ENCODE measurements at places on chromosomes 3 and 15. TPM values are rescaled to one million over a fixed set of nuclear protein-coding genes. Genes with fewer than 3 reads are reported as not detected.
A peak's percentile ranks its signal among the peaks of the same experiment; 100 is the strongest.

DNA sequence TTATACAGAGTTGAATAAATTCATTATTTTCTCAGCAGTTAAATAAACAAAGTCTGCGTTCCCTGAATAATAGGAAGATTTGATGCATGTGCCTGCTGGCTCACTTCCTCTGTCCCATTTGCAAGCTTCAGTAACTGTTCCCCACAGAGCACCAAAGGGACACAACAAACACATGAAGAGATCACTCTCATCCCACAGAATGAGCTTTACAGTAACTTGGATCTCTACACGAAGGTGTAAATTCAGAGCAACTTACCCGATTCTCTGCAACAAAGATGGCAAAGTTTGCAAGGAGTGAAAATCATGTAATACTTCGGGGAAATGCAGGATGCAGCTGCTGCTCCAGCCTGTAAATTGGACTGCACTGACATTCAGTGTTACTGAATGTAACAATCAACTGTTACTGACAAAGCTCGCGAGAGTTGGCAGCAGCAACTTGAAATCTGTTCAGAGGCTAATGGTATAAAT lies at the start of gene BCHE:
Gene BCHE, minus strand, starts transcription at position 366 of the 468 bp plus-strand sequence. CDS start 6,390 bp downstream, outside the sequence.
- DNase-seq, result no peak
- H3K4me3 ChIP-seq, result no peak within 1 kb of the TSS
- H3K27ac ChIP-seq, result no peak within 1 kb of the TSS
- peaks cover 9% of the 10 kb centered on the region for H3K4me1 ChIP-seq
- H3K27me3 ChIP-seq, result no peaks in the 10 kb centered on the region

GRCh38 chr15:48643776-48644466 lies 1.6 kb downstream of the FBN1 start:
- H3K36me3 ChIP-seq, result no peaks in the 10 kb centered on the region
- no peak overlapping the region for H3K27ac ChIP-seq
- no peak for DNase-seq
- H3K4me3 ChIP-seq, result peak overlapping the region; percentile 49
- peaks cover 12% of the 10 kb centered on the region for H3K27me3 ChIP-seq

GRCh38 chr15:26739791-26740190 lies 33.1 kb downstream of the GABRB3 start:
- no peak overlapping the region for H3K27ac ChIP-seq
- DNase-seq, result no peak
- no peaks in the 10 kb centered on the region for H3K4me1 ChIP-seq
- no peaks in the 10 kb centered on the region for H3K27me3 ChIP-seq
- no peak overlapping the region for H3K4me3 ChIP-seq

DNA sequence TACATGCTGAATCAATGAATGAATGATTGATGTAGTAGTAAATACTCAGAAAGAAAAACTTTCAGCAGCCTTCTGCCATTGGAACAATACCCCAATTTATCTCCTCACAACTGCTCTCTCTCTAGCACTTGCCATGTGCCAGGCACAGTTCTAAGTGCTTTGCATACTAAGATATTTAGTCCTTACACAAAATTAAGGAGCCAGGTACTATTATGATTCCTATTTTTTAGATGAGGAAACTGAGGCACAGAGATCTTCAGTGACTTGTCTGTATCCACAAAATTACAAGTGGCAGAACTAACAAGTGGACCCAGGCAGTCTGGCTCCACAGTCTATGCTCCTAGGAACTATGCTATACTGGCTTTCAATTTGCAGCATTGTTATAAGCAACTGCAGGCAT lies 279.2 kb downstream of the LSAMP start:
- no peaks in the 10 kb centered on the region for H3K4me1 ChIP-seq
- no peak overlapping the region for H3K27ac ChIP-seq
- H3K36me3 ChIP-seq, result no peaks in the 10 kb centered on the region
- H3K27me3 ChIP-seq, result no peaks in the 10 kb centered on the region

DNA sequence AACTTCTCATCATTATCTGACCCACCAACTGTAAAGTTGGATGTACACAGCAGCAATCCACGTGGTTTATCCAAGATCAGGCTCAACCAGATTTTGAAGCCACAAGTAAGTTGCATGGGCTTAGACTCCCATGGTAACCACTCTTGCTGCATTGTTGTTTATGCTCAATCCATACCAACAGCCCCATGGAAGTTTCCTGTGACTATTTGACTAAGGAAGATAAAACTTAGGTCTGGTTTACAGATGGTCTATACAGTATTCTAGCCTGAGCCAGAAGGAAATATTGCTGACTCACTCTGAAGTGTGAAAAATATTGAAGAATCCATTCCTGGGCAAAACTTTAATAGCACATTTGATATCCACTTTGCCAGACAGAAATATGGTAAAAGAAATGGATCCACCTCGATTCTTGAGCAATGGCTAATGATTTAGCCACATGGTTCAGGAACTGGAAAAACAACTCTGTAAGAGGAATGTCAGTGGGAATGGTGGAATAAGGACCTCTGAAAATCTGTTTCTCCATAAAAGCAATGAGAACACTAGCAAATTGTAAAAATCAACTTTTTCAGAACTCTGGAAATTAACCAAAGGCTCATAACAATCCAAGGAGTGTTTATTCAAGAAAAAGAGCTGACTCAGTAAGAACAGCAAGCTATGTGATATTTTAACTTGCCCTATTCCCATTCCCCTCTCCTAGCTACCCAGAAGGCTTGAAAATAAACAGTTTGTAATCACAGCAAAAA lies 162.9 kb upstream of the STT3B start:
- no peak for DNase-seq
- H3K27ac ChIP-seq, result no peak overlapping the region
- no peaks in the 10 kb centered on the region for H3K36me3 ChIP-seq

DNA sequence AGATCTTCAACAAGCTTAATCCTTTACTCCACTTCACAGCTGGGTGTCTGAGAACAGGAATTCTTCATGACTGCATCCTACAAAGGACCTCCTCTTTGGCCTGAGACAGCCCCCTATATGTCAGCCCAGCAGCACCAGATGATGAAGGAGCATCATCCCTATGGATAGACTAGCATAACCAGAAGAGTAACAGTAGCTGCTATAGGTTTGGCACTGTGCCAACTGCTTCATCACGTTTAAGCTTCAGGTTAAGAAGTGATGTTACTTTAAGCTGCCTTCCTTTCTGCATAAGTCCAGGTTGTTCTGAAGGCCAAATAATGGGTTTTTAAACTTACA lies 50.6 kb downstream of the CMSS1 start:
- H3K36me3 ChIP-seq, result no peaks in the 10 kb centered on the region
- H3K27ac ChIP-seq, result no peak overlapping the region
- no peak for DNase-seq
- peaks cover 10% of the 10 kb centered on the region for H3K4me1 ChIP-seq
- peaks cover 4% of the 10 kb centered on the region for H3K27me3 ChIP-seq
- no peak overlapping the region for H3K4me3 ChIP-seq

ITIH1 gene
- polyA plus RNA-seq, result not detected

INKA1 gene
- not detected for polyA plus RNA-seq

DNA sequence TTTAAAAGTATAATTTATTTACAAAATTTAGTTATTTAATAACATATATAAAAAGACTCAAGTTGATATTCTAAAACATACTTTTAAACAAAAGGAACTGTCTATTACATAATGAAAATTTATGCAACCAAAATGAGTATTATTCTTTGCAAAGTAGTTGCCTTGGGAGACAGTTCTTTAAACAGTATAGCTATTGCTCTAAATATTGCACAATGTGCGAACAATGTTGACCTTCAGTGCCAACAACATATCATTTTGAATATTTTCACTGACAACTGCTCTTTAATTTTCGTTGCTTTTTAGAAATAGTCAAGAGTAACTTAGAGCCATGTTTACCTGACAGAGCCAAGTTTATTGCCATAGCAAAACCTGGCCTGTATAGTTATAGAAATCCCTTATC lies 124.9 kb downstream of the ZBTB20 start:
- no peak overlapping the region for H3K4me3 ChIP-seq
- H3K27me3 ChIP-seq, result no peaks in the 10 kb centered on the region
- H3K27ac ChIP-seq, result no peak overlapping the region

DNA sequence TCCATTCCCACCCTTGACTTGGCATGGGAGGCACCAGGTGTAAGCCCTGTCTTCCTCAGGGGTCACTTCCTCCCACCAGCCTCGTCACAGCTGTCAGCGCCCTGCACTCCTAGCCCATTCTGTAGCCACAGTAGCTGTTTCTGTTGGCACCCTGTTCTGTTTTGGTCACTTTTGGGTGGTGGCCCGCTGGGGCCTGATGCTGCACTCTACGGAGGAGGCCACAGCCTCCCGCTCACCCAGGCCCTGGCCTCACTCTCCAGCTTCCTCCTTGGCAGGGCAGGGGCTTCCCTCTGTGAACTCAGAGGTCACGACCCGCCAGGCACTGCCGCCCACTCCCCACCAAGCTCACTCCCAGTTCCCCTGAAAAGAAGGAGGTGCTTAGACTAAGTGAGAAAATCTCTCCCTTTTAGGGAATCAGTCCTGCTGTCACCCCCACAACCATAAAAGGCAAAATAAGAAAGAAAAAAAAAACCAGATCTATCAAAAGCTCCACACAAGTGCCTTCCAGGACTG lies 68.4 kb downstream of the MGLL start:
- no peaks in the 10 kb centered on the region for H3K36me3 ChIP-seq
- H3K4me3 ChIP-seq, result no peak overlapping the region
- no peak for DNase-seq
- H3K4me1 ChIP-seq, result no peaks in the 10 kb centered on the region

TAGLN3 gene
- polyA plus RNA-seq, result not detected

GRCh38 chr3:30457081-30457480 lies 149.3 kb upstream of the TGFBR2 start:
- no peak overlapping the region for H3K4me3 ChIP-seq
- no peaks in the 10 kb centered on the region for H3K36me3 ChIP-seq
- H3K27ac ChIP-seq, result no peak overlapping the region
- no peak for DNase-seq

- DNase-seq, result no peak
- H3K4me3 ChIP-seq, result no peak overlapping the region
- no peak overlapping the region for H3K27ac ChIP-seq
- H3K4me1 ChIP-seq, result peaks cover 15% of the 10 kb centered on the region
- H3K27me3 ChIP-seq, result no peaks in the 10 kb centered on the region
- no peaks in the 10 kb centered on the region for H3K36me3 ChIP-seq
These were observed 9.0 kb downstream of the SPATA12 start for GRCh38 chr3:57069503-57069902.
